ENCODE measurements at places on chromosomes 3 and 15. TPM values are rescaled to one million over a fixed set of nuclear protein-coding genes. Genes with fewer than 3 reads are reported as not detected.

GRCh38 chr3:14510838-14511622, 29.1 kb downstream of the GRIP2 start:
- H3K36me3 ChIP-seq, result no peaks in the 10 kb centered on the region
- no peaks in the 10 kb centered on the region for H3K27me3 ChIP-seq
- H3K27ac ChIP-seq, result no peak overlapping the region
- H3K4me3 ChIP-seq, result no peak overlapping the region
- H3K4me1 ChIP-seq, result no peaks in the 10 kb centered on the region
- DNase-seq, result no peak

CACNA2D3 gene
- 2.5 TPM for total RNA-seq

GRCh38 chr3:186683979-186684378, 18.2 kb downstream of the HRG start:
- no peak overlapping the region for H3K27ac ChIP-seq
- no peaks in the 10 kb centered on the region for H3K27me3 ChIP-seq
- no peaks in the 10 kb centered on the region for H3K4me1 ChIP-seq

PTH1R gene
- total RNA-seq, result 14.5 TPM

DNA sequence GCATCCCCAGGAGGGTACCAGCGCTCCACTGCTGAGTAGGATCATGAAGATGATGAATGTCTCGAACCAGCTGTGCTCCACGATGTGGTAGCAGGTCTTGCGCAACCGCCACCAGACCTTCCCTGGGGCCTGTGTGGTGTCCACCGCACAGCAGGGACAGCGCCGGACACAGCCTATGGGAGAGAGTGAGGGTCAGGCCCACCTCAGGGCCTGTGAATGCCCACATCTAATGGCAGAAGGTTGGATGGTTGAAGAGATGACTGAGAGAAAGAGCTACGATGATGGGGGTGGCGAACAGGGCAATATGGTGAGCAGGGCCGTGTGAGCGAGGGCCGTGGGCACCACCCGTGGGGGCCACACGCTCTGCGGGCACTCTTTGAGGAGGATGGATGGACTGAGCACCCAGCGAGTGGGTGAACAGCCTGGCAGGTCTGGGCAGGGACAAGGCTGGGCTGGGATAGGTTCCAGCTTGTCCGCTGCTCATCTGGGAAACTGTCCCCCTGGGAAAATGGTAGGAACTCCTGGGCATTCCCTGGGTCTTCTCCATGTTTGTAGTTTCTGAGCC, 74.1 kb downstream of the SCN5A start:
- H3K27ac ChIP-seq, result no peak overlapping the region
- no peaks in the 10 kb centered on the region for H3K27me3 ChIP-seq
- H3K4me1 ChIP-seq, result no peaks in the 10 kb centered on the region
- H3K4me3 ChIP-seq, result no peak overlapping the region
- no peaks in the 10 kb centered on the region for H3K36me3 ChIP-seq
- DNase-seq, result peak; percentile 1

DNA sequence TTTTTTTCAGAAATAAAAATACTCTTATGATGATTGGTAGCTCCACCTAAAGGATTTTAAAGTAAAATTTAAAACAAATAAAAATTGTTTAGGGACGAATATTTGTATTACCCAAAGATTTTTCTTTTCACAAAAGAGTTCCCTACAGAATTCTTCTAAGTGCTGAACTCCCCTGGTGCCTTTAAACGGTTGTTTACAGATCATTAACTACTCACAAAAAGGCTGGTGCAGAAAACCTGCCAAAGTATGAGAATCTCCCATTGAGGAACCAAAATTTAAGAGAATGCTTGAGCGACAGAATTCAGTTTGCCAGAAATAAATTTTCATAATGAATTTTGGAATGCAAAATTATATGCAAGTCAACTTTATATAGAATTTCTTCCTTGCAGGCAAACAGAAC, 497.8 kb upstream of the NR2F2 start:
- H3K4me3 ChIP-seq, result no peak overlapping the region
- no peaks in the 10 kb centered on the region for H3K27me3 ChIP-seq
- H3K36me3 ChIP-seq, result no peaks in the 10 kb centered on the region
- no peak overlapping the region for H3K27ac ChIP-seq
- H3K4me1 ChIP-seq, result no peaks in the 10 kb centered on the region
- DNase-seq, result no peak

- peaks cover 3% of the 10 kb centered on the region for H3K27me3 ChIP-seq
- H3K4me3 ChIP-seq, result no peak overlapping the region
- no peak overlapping the region for H3K27ac ChIP-seq
- no peaks in the 10 kb centered on the region for H3K36me3 ChIP-seq
- DNase-seq, result no peak
These were observed 235.4 kb downstream of the FMN1 start for GRCh38 chr15:32959077-32959476.

DNA sequence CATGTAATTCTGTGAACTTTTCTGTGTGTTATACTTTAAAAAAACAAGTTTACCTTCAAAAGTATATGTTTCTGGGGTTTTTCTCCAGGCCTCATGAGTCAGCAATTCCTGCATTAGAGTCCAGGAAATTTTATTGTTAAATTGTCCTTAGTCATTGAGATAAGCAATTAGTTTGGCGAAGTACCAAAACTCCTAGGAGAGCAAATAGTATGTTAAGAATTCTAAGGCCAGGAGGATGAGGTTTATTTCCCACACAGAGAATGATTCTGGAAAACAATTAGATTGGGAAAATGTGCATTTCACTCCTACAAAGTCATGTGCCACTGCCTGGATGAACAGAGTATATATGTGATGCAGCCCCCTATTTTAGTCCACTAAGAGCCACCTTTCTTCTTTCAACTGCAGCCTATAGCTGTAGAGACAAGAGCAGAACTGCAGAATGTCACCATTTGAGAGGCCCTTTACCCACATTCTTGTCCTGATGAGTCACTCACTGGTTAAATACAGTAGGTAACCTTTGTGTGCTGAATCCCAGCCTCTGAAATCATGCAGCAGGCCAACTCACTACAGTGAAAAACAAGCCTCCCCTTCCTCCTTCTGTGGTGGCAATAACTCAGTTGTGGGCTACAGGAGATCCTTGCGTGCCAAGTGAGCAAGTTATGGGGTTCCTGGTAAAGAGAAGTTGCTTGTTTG, 452.8 kb upstream of the THBS1 start:
- H3K36me3 ChIP-seq, result no peaks in the 10 kb centered on the region
- no peak overlapping the region for H3K4me3 ChIP-seq
- peak; percentile 68 for DNase-seq
- H3K27me3 ChIP-seq, result no peaks in the 10 kb centered on the region

GOLGA6B gene
- 0.08 TPM for total RNA-seq

CLRN1 gene
- not detected for total RNA-seq

CMC1 gene
- total RNA-seq, result 22.6 TPM

TRH gene
- total RNA-seq, result not detected

PLA2G4E gene
- 0.07 TPM for total RNA-seq

DNA sequence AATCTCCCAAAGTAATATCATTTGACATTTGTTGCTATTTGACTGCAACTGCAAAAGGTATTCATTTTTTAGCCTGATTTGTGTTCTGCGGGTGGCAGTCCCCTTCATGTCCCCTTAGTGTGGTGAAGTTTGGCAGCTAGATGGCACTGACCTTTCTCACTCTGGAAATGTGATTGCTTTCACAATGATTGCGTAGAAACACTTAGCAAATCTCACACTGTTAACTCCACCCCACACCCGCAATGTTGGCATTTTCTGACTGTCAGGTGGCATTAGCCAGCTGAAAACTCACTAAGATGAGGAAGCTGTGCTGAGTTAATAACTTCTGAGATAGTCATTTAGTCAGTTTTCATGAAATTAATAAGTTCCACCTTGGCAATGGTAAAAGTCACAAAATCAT, 76.9 kb downstream of the TRIM69 start:
- H3K4me1 ChIP-seq, result peaks cover 12% of the 10 kb centered on the region
- no peaks in the 10 kb centered on the region for H3K27me3 ChIP-seq
- no peak overlapping the region for H3K4me3 ChIP-seq
- DNase-seq, result no peak

NTRK3 gene
- 4.9 TPM for total RNA-seq

DNA sequence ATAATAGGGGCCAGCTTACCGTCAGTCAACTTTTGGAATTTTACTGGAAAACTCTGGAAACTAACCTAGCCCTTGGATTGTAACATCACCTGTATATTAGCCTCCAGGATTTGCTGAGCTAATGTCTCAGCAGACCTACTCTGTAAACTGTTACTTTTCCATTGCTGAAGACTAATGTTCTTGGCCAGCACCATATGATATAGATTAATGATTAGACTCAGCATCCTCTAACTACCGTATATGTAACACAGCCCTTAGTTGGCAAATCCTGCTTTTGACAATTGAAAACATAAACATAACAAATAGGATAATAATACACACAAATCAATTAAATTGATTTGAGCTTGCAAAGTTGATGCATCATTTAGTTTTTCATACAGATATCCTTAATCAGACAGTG, 26.6 kb upstream of the GBE1 start:
- DNase-seq, result no peak
- no peak overlapping the region for H3K27ac ChIP-seq
- H3K4me1 ChIP-seq, result no peaks in the 10 kb centered on the region
- no peaks in the 10 kb centered on the region for H3K36me3 ChIP-seq

DNA sequence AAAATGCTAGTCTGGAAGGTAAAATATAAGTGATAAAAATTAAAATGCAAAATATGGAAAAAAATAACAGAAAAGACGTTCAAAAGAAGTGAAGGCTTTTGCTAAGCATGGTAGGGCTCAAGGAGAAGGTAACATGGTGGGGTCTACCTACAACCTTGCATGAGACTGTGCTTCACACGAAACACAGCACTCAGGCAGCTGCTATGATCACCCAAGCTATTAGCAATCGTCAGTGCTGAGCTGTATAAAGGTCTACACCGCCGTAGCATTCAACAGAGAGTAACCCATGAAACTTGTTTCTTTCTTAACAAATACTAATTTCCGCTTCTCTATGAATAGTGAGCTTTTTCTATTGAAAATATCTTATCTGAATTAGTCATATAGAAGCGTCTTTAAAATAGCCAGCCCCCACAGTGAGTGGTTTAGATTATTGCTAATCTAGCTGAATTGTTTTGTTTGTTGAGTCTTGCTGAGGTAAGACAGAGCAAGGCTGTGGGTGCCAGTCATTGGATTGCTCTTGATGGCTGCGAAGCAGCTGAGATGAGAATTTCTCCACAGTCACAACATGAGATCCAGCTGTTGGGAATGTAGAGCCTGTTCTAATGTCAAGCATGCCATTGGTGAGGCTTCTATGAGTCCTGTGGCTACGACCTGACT, 230.0 kb downstream of the KLF13 start:
- no peak overlapping the region for H3K27ac ChIP-seq
- DNase-seq, result no peak
- no peaks in the 10 kb centered on the region for H3K27me3 ChIP-seq

GRCh38 chr15:43086551-43086950, 19.3 kb downstream of the UBR1 start:
- H3K27me3 ChIP-seq, result no peaks in the 10 kb centered on the region
- no peaks in the 10 kb centered on the region for H3K36me3 ChIP-seq
- no peak overlapping the region for H3K27ac ChIP-seq
- no peaks in the 10 kb centered on the region for H3K4me1 ChIP-seq
- H3K4me3 ChIP-seq, result no peak overlapping the region
- no peak for DNase-seq

HESX1 gene
- total RNA-seq, result 1.3 TPM

DNA sequence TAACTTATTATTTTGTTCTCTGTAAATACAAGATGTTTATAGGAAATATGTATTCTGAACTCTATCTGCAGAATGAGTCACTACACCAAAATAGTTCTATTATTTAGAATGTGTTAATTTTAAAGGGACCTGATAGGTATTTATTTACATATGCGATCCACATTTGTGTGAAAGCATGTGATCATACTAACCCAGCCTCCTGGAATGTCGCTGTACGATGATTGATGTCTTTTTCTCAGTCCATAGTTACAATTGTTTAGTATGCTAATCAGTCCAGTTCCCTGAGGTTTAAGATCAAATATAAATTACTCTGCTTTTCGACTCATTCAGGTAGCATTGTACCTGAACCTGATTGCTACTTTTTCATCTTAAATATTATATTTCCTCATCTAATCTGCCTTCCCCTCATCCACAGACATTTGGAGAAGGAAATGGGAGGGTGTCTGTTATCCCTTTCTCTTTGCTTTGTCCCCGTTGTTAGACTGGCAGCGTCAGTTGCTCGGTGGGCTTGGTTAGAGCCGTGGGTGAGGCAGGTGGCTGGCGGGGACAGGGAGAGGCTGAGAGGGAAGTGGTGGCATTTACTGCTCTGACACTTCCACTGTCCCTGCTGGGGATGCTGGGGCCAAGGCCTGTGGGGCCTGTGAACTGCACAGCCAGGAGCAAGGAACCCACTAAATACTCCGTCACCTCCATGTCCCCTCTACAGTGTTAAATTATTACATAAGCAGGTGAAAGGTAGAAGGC, 27.8 kb upstream of the NR2E3 start:
- DNase-seq, result no peak
- H3K4me1 ChIP-seq, result no peaks in the 10 kb centered on the region
- H3K27ac ChIP-seq, result no peak overlapping the region
- no peaks in the 10 kb centered on the region for H3K27me3 ChIP-seq

DNA sequence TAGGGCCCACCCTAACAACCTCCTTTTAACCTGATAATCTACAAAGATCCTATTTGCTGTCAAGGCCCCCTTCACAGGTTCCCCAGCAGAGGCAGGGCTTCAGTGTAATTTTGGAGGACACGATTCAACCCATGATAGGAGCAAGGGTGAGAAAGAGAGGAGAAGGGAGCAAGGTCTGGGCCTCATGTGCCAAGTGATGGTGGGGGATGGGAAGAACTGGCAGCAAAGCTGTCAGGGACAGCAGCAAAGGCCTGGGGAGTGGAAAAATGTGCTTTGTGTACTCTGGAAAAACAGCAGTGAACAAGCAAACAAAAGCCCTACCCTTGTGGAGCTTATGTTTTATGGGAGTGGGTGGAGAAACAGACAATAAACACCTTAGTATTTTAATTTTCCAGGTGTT, 2.7 kb upstream of the GALNT15 start:
- no peak overlapping the region for H3K4me3 ChIP-seq
- peaks cover 3% of the 10 kb centered on the region for H3K4me1 ChIP-seq
- DNase-seq, result peak; percentile 42

GRCh38 chr3:160355826-160356225, 43.2 kb downstream of the IFT80 start:
- H3K27ac ChIP-seq, result no peak overlapping the region
- no peaks in the 10 kb centered on the region for H3K36me3 ChIP-seq
- DNase-seq, result no peak
- H3K4me1 ChIP-seq, result no peaks in the 10 kb centered on the region

PPARG gene
- total RNA-seq, result 37.9 TPM

ANXA2 gene
- total RNA-seq, result 1,102 TPM

- no peak overlapping the region for H3K4me3 ChIP-seq
- DNase-seq, result no peak
- no peaks in the 10 kb centered on the region for H3K4me1 ChIP-seq
These were observed 173.4 kb upstream of the PPP2R3A start for GRCh38 chr3:135792174-135792573.

- H3K27me3 ChIP-seq, result no peaks in the 10 kb centered on the region
- DNase-seq, result no peak
- H3K27ac ChIP-seq, result no peak overlapping the region
- no peak overlapping the region for H3K4me3 ChIP-seq
- no peaks in the 10 kb centered on the region for H3K4me1 ChIP-seq
These were observed 83.5 kb upstream of the ABHD17C start for GRCh38 chr15:80611543-80612080.
